ENCODE measurements at places on chromosomes 2 and 18. TPM values are rescaled to one million over a fixed set of nuclear protein-coding genes. Genes with fewer than 3 reads are reported as not detected.

Gene ACTG2
- not detected for total RNA-seq

Gene ROCK2
- 20.6 TPM for total RNA-seq

Gene METTL21A
- total RNA-seq: 22.2 TPM

Gene GKN2
- total RNA-seq: not detected

Gene SKOR2
- not detected for total RNA-seq

Gene GORASP2
- 34.5 TPM for total RNA-seq

Gene ZEB2
- total RNA-seq: 15.5 TPM

Gene ROCK1
- 26.7 TPM for total RNA-seq

Gene CREB1
- 31.1 TPM for total RNA-seq

Gene UNC80
- total RNA-seq: 0.79 TPM

Gene ZNF804A
- 0.63 TPM for total RNA-seq

Gene CMPK2
- 2.7 TPM for total RNA-seq

Gene OR6B2
- not detected for total RNA-seq

Gene GMPPA
- total RNA-seq: 40.0 TPM

Gene ANKRD30B
- not detected for total RNA-seq

Gene GCG
- not detected for total RNA-seq

Gene RNF103
- total RNA-seq: 7.0 TPM

- DNase-seq: no peak
These were observed 76.3 kb upstream of the RBBP8 start for GRCh38 chr18:22856870-22857269.

GRCh38 chr2:201821080-201821479, 14.7 kb downstream of the CDK15 start:
- no peak for DNase-seq

- peak; percentile 53 for DNase-seq
These were observed 646 bp downstream of the PHLPP1 start for GRCh38 chr18:62715759-62716615.

GRCh38 chr18:67613731-67614130, 97.2 kb upstream of the DSEL start:
- DNase-seq: no peak

- DNase-seq: peak; percentile 43
These were observed 57.2 kb downstream of the CYB5A start for GRCh38 chr18:74234326-74235171.

DNA sequence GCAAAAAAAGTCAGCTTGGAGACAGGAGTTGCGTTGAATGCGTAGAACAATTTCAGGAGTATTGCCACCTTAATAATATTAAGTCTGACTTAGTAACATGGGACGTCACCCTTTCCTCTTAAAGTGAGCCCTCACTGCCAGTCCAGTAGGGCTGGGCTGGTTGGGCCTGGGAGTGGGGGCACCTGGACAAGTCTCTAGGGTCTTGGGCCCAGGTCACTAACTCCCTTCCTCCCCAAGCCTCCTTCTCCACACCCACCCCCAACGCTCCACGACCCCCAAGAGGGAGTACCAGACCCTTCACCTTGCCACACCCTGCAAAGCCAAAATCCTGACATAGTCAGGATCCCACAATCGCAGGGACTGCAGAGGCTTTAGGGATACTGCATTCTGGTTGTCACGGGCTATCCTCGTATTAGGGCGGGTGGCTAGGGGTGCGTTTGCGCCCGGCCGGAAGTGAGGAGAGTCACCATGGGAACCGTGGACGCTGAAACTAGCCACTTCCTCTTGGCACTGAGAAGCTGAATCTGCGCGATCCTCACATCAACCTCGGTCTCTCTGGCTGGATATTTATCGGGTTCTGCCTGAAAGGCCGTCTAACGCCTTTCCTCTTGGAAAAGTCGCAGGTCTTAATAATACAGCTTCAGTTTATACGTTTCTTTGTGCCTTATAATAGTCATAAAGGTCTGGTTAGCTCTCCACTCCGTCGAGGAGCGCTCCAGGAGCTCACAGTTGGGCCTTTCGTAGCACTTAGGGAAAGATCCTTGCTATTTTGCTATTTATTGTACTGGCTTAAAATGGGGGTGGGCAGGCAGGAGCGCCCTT, 10.3 kb upstream of the CXXC1 start:
- peak; percentile 65 for DNase-seq

- peak; percentile 52 for DNase-seq
These were observed at the start of gene RAB17 for GRCh38 chr2:237590272-237591140. Gene RAB17 (minus strand): TSS chr2:237590734. CDS start chr2:237586154, 4,580 bp downstream.

DNA sequence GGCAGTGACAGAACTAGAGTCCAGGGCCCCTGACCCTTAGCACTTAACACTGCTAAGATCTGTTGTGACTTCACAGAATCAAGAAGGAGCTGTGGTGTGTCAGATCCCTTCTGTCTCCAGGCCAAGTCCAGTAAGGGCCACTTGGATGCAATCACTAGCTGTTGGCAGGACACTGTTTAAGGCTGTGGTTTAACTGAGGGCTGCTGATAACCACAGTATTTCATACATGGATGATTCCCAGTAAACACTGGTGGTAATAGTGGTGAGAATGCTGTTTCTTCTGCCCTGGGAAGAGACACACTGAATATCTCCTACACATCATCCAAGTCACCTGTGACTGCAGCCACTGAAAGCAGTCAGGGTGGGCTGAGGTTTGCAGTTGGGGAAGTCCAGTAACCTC, 77.7 kb upstream of the FBXO11 start:
- peak; percentile 28 for DNase-seq

DNA sequence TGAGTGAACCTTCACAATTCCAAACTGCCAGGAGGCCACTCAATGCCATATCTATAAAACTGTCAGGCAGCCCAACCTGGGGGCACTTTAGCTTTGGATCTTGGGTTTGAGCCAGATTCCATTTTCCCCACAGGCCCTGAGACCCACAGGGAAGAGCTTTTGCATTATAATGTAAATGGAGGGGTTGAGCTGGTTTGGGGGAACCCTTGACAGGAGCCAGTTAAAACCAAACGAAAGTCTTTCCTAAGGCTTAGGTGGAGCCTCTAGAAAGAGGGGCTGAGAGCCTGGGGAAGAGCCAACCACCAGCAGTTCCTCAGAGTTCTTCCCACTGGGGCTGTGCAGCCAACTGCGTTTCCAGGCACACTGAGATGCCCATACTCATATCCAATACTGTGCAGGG, 42.7 kb downstream of the BCL11A start:
- no peak for DNase-seq

GRCh38 chr2:237773826-237774225, 24.8 kb upstream of the RBM44 start:
- no peak for DNase-seq

DNA sequence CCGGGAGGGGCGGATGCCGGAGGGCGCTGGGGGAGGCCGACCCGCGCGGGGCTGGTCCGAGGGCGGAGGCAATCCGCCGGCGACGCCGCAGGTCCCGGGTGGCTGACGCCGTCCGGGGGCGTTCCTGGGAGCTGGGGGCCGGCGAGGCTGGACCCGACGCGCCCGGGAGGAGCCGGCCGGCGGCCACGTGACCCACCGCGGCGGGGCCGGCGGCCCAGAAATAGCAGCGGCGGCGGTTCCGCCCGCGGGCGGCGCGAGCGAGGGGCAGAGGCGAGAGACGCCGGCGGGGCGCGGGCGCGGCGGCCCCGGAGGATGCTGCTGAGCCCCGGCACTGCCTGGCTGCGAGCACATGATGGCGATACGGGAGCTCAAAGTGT, at the start of gene RAB31:
Gene RAB31, plus strand, starts transcription at position 245 of the 377 bp plus-strand sequence. Its CDS starts 105 bp downstream, at position 350.
- peak; percentile 70 for DNase-seq

GRCh38 chr2:28395334-28396061, 2.8 kb downstream of the FOSL2 start:
- DNase-seq: peak; percentile 48

GRCh38 chr2:73156539-73157124, 43.9 kb upstream of the RAB11FIP5 start:
- peak; percentile 63 for DNase-seq

DNA sequence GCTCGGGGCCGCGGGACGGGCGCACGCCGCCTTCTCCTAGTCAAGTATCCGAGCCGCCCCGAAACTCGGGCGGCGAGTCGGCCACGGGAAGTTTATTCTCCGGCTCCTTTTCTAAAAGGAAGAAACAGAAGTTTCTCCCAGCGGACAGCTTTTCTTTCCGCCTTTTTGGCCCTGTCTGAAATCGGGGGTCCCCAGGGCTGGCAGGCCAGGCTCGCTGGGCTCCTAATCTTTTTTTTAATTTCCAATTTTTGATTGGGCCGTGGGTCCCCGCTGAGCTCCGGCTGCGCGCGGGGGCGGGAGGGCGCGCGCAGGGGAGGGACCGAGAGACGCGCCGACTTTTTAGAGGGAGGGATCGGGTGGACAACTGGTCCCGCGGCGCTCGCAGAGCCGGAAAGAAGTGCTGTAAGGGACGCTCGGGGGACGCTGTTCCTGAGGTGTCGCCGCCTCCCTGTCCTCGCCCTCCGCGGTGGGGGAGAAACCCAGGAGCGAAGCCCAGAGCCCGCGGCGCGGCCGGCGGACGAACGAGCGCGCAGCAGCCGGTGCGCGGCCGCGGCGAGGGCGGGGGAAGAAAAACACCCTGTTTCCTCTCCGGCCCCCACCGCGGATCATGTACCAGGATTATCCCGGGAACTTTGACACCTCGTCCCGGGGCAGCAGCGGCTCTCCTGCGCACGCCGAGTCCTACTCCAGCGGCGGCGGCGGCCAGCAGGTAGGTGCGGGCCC, 617 bp downstream of the FOSL2 start:
- peak; percentile 60 for DNase-seq

- DNase-seq: no peak
These were observed 13.4 kb downstream of the NEDD4L start for GRCh38 chr18:58057291-58057965.

GRCh38 chr2:165033402-165033801, 78.1 kb upstream of the SLC38A11 start:
- no peak for DNase-seq

All from HT1080 (cell line).